ENCODE measurements at places on chromosomes 4 and X.

DNA sequence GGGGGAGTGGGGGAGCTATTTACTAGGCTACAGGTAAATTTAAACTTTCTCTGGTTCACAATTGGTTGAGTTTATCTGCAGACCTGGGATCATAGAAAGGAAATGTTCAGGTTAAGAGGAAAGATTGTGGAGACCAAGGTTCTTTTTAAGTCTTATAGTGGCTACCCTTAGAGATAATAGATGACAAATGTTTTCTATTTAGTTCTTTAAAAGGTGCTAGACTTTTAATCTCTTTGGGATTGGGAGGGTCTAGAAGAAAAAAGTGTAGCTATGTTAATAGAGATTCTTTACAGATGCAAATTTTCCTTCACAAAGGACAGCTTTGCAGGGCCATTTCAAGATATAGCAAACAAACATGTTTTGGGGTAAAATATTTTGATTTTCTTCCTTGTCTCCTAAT, 76.0 kb downstream of the TEX13C start:
- DNase-seq = no peak

- DNase-seq = no peak
Measured at GRCh38 chr4:93502991-93503390, 325.6 kb upstream of the ATOH1 start.

- no peak for DNase-seq
Measured at GRCh38 chr4:47662975-47663374, 174.9 kb downstream of the CORIN start.

GRCh38 chrX:8179656-8180055, 8.6 kb upstream of the VCX2 start:
- DNase-seq = no peak

GRCh38 chr4:74134500-74134852, 23.4 kb upstream of the MTHFD2L start:
- DNase-seq = no peak

DNA sequence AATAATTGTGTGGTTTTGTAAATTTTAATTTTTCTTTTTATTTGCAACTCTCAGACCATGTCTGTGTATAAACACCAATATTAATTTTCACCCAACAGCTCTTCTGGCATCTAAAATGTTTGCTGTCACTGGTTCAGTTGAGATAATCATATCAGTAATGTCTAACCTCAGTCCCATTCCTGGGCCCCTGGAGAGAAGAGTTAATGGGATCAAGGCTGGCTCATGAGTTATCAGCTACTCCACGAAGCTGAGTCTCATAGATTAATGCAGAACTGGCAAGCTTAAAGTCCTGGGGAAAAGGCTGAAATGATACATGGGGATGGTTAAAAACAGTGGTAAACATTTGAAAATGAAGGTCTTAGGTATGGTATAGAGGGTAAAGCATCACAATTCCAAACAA, 28.4 kb upstream of the TSPAN5 start:
- DNase-seq = no peak

- DNase-seq = no peak
Measured at GRCh38 chr4:169160825-169161224, 109.9 kb downstream of the SH3RF1 start.

DNA sequence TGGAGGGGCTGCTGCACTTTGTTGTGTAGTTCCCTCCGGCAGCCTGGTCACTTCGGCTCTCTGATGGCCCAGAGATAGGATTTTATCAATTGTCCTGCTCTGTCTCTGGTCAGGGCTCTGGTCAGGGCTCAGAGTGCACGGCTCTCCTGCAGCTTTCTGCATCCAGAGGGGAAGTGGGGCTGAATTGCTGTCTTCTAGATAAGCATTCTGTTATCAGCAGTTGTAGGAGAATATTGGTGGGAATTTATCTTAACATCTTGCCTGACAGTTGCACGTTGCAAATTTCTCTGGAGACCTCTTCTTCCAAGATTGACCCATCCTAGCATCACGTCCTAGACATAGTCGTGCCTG, 62.8 kb downstream of the FAM193A start:
- DNase-seq = no peak

DNA sequence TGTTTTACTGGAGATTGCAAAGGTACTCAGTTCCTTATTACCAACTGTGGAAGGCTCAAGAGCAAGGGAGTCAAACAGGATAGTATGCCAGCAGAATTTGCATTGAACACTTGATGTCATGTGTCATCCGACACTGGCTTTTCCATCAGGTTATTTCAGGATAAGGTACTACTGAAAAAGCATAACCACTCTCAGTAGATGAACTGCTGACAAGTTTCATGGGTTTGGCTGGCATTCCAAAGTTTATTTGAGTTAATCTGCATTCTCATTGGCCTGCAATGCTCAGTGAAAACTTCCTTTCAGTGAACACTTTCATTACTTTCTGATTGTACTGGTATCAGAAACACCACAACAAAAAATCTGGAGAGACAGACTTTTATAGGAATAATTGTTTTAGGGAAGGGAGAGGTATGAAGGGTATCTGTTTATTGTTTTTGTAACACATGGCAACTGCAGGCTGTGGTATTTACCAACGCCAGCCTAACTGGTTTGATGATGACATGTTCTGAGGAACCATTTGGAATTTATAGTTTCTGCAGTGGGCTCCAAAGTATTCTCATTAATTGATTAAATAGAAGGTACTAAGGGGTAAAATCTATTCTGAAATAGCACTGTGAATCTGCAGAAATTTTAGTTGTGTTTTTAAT, 345.7 kb upstream of the NR3C2 start:
- no peak for DNase-seq

- DNase-seq = no peak
Measured at GRCh38 chr4:77802402-77802801, 16.8 kb downstream of the CNOT6L start.

- no peak for DNase-seq
Measured at GRCh38 chr4:40731792-40732245, 17.9 kb upstream of the NSUN7 start.

DNA sequence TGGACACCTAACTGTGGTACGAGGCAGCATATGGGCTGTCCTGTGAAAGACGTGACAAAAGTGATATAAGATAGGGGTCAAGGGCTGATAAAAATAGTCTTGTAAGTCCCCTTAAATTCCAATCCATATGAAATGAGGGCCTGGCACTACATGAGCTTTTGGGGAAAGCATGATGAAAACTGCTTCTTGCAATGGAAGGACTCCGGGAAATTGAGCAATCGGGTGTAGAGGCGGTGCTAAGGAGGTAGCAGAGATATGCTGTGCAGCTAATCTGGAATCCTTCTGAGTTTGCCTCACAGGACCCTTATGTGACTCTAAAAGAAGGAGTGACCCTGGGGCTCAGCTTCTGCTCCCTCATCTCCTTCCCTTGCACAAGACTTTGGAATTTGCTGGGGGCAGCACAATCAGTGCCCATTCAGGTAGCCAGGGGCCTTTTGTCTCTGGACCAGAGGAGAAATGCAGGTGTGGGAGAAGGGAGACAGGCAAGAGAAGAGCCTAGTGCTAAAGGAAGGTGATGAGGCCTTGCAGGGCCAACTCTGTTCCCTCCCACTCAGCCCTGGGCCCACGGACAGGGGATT, 12.8 kb downstream of the CLDN2 start:
- DNase-seq = no peak

GRCh38 chr4:117957571-117957970, 76.7 kb upstream of the NDST3 start:
- DNase-seq = no peak

GRCh38 chr4:173545440-173545839, 15.4 kb upstream of the HAND2 start:
- DNase-seq = no peak

GRCh38 chr4:54620773-54621172, 37.0 kb upstream of the KIT start:
- DNase-seq = no peak

- DNase-seq = no peak
Measured at GRCh38 chr4:35423104-35423503, 821.2 kb downstream of the ARAP2 start.

DNA sequence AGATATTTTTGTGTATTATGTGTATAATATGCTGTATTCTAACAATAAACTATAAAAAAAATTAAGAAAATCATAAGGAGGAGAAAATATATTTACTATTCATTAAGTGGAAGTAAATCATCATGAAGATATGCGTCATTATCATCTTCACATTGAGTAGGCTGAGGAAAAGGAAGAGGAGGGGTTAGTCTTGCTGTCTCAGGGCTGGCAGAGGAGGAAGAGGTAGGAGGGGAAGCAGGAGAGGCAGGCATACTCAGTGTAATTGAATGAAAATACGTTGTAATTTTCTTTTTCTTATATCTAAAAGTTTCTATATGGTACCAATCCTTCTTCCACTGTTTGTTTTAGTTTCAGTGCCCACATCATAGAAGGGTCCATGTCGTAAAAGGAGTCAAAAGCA, 9.8 kb upstream of the TMEM185A start:
- DNase-seq = no peak

DNA sequence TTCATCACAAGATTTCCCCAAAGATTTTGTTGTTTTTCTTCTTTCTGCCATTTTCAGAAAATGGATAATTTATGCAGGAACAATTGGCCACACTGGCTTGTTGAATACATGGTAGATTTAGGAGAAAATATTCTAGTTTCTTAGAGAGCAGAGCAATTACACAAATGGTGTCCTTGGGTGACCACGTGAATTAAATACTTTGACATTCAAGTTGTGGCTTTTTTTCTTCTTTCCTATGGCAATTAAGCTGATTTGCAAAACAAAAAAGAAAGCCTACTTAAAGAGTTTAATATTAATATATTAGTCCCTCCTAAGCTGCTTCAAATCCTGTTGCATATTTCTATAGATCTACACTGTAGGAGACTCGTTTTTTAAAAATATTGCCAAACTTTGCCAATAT, 133.0 kb upstream of the HTR2C start:
- DNase-seq = no peak

GRCh38 chr4:70815370-70815769, 24.3 kb downstream of the GRSF1 start:
- no peak for DNase-seq

DNA sequence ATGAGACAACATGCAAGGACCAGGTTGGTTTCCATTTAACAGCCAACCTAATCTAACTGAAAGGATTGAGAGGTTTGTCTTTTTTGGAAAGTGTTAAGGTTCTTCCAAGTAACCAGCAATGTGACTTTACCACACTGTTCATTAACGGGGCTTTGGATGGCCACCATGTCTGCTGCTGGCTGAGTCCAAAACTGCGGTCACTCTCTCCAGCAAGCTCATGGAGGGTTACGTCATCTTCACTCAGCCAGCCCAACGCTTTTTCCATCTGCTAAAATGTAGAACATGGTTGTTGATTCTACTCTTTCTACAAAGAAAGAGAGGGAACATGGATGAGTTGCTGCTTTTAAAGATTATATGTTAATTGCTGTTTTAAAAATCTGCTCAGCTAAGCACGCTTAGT, 11.0 kb downstream of the PKD2 start:
- DNase-seq = no peak

DNA sequence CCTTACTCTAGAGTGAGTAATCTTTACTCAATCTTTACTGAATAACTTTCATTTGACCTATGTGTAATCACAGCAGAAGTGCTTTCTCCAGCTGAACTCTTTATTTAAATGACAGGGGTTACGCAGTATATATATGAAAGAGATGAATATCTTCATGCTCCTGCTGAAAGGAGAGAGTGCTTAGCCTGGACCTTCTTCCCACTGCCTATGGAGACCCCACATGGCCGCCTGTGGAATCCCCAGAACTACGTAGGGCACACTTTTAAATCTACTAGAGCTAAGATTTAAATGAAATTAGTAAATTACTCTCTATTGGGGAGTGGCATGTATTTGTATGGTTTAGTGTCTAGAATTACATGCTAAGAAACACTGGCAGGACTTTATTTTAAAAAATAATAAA, 391.2 kb downstream of the ANKRD50 start:
- DNase-seq = no peak

DNA sequence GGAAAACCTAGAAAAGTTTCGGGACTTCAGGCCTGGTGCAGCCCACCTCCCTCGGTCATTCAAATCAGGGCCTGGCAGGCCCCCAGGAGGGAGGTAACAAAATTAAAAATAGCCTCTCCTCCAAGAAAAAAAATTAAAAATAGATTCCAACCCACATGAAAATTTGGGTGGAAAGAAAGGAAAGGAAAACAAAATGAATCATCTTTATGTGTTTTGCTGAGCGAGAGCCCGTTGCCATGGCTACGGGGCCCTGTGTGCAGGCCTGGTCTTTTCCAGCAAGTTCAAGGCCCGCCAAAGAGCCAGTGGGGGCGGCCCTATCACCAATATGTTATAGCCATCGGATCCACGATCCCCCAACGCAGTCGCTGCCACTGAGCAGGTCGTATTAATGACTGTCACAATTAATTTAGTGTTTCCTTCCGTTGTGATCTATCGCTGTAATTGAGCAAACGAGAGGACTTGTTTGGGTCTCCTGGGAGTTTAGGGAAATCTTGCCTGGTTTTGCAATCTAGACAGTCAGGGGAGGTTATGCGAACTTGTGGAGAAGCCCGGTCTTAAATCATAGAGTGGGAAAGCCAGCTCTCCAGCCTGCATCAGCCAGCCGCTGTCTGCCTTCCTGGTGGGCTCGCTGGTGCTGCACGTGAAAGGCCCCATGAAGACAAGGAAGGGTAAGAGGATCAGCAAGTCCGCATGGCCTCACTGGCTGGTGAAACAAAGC, 452.4 kb downstream of the BCOR start:
- no peak for DNase-seq

GRCh38 chr4:112170451-112170993, 25.3 kb downstream of the FAM241A start:
- DNase-seq = no peak

DNA sequence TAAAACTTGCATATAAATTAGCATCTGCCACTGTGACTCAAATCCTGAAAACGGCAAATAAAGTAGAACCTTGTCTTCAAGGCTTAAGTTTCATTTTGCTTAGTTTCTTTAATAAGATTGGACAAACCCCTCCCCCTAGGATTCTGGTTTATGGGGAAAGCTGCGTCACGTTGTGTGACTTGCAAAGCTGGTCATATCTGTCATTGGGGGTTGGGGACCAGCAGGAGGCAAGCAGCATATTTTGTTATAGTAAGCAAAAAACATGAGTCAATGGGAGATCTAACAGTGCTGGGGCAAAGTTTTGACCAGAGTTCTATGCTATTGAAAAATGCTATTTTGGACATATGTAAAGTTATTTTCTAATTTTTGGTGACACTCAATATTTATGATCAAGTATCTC, 407.3 kb downstream of the PCDH18 start:
- no peak for DNase-seq

Data from stimulated activated CD4-positive, alpha-beta T cell treated with anti-CD3 and anti-CD28 coated beads, Interleukin-12 subunit alpha, Interleukin-12 subunit beta, amount 100 ng/mL, for 48 hours (primary cell).